Heart right ventricle (tissue), 16 donors: ENCODE measurements at places on chromosomes 13 and 19. TPM values are rescaled to one million over a fixed set of nuclear protein-coding genes. Genes with fewer than 3 reads are reported as not detected.

Gene LRRC25
- total RNA-seq: 0.57 TPM

Gene TGFBR3L
- total RNA-seq: 1.1 TPM

Gene SULT2B1
- not detected for total RNA-seq

Gene ADGRE1
- total RNA-seq: 0.18 TPM

Gene NEK3
- total RNA-seq: 5.8 TPM

GRCh38 chr13:92487238-92487637 is 739.4 kb upstream of the GPC6 start:
- no peak for DNase-seq

DNA sequence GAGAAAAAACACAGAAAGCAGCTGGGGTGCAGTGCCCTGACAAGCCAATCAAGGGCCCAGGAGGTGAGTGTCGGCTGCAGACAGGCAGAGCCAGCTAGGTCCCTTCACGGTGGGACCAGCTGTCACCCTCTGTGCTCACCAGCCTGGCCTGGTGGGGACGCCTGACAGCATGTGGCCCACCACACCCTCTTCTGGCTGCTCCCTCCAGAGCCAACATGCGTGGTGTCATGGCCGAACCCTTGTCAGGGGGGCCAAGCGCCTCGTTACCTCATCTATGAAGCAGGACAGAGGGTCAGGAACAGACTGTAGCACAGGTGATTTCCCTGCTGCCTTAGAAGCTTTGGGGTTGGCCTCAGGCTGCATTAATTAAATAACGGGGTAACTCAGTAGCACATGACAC is 40.0 kb upstream of the ISYNA1 start:
- no peak for DNase-seq
